ENCODE measurements at places on chromosomes 1 and 21.

DNA sequence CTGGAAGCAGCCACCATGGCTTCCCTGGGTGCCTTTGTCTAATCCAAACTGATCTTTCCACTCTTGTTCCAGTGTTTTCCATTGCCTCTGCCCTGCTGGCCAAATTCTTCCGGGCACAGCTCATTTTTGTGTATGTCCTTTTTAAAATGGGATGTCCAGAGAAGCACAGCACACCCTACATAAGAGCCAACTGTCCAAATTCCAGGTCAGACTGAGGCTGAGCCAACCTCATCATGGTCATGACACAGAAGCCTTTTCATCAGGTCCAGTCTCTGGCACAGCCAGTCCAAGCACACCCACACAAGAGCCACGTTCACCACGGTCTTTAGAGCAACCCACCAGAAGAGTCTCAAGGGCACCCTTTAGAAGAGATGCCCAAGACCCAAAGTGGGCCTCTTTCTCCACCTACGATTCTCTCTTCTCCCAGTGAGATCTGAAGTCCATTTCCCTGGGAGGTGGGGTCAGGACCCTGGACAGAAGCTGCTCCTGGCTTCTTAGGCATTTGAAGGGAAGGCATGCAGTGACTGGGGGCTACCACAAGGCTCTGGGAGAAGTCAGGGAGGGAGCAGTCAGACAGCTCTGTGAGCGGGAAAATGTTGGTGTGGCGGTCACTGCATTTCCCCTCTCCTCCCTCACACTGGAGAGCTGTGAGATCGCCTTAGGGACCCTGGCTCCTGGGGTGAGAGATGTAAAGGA is 53.2 kb downstream of the SYT2 start:
- DNase-seq = no peak

DNA sequence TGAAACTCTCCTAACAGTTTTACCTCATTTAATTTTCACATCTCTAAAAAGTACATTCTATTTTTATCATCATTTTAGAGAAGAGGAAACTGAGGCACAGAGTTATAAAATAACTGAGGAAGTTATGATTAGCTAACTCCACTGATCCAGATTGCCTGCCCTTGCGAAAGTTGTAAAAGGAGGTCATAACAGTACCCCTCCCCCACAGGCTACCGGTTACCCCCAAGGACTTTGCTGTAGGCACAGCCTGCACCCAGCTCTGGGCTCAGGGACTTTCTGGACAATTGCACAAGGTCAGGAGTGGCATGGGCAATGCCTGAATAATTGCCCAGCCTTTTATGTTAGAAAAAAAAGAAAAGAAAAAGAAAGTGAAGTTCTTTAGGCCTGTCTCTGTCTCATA is 22.7 kb downstream of the PIGM start:
- no peak for DNase-seq

GRCh38 chr1:151972542-151973248 is 21.0 kb downstream of the S100A10 start:
- peak; percentile 37 for DNase-seq

DNA sequence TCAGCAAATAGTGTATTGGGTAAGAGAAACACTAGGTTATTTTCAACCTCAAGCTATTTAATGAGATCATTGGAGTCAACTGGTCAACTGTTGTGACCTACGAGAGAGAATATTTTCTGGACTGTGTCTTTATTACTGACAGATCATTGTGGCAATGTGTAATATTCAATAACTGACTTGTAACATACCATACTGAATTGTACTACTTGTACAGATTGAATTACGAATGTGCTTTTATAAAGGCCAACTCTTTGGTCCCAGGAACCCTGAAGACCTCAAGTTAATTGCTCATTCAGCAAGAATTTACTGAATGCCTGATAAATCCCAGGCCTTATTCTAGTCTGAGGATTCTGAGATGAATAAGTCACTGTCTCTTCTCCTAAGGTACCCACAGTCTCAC is 56.1 kb upstream of the CAMK1G start:
- no peak for DNase-seq

DNA sequence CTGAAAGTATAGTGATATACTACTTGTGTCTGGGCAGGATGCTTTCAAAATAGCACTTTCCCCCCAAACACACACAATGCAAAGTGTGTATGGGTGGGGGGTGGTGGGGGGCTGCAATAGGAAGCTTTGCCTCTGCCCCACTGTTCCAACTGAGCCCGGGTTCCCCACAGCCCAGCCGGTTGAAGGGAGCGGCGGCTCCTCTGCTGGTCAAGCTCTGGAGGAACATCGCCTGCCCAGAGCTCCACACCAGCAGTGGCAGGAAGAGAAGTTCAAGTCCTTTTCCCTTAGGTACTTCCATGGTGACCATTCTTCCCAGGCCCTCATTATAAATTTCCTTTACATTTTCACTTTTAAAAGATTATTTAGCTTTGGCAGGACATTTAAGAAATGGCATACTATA is 74.9 kb downstream of the CAPZB start:
- DNase-seq = no peak

- no peak for DNase-seq
Observed at GRCh38 chr1:158035014-158035413, 41.6 kb downstream of the KIRREL1 start.

GRCh38 chr1:202565890-202566602 is 144.2 kb downstream of the SYT2 start:
- DNase-seq = no peak

DNA sequence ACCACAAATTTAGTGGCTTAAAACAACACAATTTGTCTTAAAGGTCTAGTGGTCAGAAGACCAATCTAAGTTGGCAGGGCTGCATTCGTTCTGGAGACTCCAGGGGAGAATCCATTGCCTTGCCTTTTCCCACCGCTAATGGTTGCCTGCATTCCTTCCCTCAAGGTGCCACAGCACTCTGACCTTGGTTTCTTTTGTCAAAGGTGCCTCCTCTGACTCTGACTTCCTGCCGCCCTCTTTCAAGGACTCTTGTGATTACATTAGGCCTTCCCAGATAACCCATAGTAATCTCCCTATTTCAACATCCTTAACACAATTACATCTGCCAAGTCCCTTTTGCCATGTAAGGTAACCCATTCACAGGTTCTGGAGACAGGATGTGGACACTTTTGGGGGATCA is 145.3 kb downstream of the S1PR1 start:
- DNase-seq = no peak

DNA sequence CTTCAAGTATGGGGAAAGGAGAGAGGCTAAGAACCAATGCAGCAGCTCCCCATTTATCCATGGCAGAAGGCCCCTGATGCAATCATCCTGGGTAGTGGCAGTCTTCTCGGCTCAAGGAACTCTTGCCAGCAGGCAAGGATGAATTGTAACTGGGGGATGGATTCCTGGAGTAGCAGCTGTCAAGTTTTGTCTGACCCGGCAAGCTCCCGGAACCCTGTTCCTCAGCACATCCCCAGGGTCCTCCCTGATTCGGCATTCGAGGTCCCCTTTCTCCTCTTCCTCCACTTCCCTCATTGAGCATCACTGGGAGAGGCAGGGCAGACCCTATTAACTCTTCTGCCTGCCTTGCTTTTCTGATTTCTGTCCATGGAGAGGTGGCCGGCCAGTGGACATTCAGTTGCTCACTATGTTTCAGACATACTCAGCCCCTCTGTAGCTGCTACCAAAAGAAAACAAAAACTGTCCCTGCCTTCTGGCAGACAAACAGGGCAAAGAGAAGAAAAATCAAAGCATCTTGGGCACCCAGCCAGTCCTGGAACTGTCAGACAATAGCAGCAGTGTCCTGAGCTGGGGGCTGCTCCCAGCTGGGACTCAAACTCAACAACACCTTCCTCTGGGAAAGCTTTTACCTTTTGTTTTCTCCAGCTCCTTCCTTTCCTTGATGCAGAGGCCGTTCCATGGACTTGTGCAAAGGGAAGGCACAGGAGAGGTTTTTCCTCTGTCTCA is 5.6 kb upstream of the PTCH2 start:
- DNase-seq = no peak

GRCh38 chr1:75170981-75171380 is 36.8 kb downstream of the LHX8 start:
- peak; percentile 38 for DNase-seq

DNA sequence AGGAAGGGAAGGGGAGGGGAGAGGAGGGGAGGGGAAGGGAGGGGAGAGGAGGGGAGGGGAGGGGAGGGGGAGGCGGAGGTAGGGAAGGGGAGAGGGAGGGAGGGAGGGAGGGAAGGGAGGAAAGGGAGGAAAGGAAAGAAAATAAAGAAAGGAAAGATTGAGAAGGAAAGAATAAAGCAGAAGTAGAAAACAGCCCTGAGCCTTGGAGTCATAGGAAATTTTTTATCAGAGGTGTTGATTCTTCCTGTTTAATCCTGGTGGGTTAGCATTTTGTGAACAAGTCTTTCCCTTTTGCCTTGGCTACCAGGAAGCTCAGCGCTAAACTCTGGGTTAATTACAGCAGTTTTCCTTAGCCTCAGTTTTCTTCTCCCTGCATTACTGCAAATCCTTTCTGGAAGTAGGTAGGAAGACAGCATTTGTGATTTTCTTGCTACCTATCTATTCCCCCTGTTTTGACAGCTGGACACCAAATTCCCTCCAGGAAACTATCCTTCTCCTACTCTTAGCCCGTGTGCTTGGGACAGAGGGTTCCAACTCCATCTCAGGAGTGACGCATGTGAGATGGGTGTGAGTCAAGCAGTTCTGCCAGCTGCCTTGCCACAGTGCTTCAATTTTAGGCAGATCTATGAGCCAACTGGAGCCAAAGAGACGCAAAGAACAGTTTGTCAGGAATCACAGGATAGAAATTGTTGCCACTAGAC is 26.9 kb downstream of the TOMM20 start:
- DNase-seq = no peak

DNA sequence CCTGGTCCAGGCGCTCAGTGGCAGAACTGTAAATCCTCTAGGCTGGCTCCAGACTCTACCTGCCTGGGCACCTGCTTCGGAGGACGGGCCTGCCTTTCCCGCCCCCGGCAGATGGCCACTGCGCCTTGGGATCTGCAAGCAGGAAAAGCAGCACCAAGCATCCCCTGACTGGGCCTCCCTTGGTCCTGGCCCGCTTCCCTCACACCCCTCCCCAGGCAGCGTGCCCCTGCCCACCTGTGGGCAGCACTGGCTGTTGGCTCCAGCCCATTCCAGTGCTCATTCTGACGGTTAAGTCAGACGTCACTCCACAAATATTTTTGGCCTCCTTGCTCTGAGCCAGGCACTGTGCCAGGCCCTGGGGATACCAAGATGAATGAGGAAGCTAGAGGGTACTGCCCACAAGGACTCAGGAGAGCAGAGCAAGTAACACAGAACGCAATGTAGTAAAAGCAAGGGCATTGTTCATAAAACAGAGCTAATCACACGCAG is 22.0 kb upstream of the BLACAT1 start:
- DNase-seq = peak; percentile 66
